Activated effector memory CD4-positive, alpha-beta T cell treated with anti-CD3 and anti-CD28 coated beads, Interleukin-2, amount 50 U/mL, for 16 hours (primary cell): ENCODE measurements at places on chromosomes 5 and 9.

DNA sequence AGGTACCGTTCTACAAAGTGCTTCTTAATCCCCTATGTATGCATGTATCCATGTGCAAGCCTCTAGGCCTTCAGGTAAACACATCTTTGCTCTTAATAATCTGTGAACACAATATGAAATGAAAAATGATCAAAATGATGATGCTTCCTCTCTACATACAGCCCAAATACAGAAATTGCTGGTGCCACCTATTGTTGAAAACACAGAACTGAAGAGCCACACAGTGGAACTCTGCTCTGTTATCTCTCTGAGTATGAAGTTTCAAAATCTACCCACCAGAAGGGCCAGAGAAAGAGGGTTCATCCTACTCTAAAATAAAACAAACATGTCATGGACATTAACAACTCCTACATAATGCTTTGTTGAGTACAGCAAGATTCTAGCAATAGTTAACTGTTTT is 71.3 kb downstream of the GLIS3 start:
- no peak for DNase-seq

- no peak for DNase-seq
These were observed 48.1 kb downstream of the G3BP1 start for GRCh38 chr5:151819830-151820229.

- peak; percentile 86 for DNase-seq
These were observed 11.0 kb upstream of the EXOSC2 start for GRCh38 chr9:130682421-130683121.

- DNase-seq: no peak
These were observed 164.9 kb downstream of the KCTD16 start for GRCh38 chr5:144335561-144335960.

DNA sequence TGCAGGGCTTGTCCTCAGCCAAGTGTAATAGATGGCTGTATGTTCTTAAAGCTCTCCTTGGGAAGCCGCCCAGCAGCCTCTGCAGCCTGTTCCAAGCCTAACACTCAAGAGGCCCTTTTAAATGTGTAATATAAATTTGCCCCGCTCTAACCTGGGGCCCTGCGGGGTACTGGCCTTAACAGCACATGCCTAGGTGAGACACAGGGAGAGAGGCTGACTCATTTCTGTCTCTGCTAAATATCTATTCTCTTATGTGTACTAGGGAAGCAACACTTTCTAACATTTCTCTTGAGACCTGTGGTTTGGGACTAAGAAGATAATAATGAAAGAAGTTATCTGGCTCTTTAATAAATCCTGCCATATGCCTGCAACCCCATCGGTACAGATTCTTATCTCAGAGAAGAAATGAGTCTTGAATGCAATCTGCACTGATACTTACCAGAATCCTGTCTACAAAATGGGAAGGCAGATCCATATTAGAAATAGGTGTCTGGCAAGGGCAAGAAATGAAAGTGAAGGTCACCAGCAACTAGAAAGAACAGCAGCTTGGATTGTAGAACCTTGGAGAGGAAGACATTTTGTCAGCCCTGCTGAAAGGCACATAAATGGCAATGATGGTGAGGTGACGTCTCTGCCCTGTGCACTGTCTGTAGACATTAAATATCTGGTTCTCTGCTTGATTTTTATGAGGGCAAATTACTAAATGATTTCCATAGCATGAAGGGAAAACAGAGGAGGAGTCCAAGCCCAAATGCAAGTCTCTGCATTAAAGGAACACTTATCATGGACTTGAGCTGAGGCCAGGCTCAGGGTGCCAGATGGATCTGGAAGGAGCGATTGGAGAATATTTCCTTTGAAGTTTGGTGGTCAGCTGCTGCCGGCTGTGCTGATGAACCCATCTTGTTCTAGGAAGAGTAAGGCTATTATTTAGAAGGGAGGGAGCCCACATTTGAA is 14.5 kb upstream of the TGFBI start:
- DNase-seq: no peak

- no peak for DNase-seq
These were observed 463.3 kb downstream of the IRX1 start for GRCh38 chr5:4058899-4059298.

- no peak for DNase-seq
These were observed 34.1 kb upstream of the SLC6A19 start for GRCh38 chr5:1167361-1167727.

DNA sequence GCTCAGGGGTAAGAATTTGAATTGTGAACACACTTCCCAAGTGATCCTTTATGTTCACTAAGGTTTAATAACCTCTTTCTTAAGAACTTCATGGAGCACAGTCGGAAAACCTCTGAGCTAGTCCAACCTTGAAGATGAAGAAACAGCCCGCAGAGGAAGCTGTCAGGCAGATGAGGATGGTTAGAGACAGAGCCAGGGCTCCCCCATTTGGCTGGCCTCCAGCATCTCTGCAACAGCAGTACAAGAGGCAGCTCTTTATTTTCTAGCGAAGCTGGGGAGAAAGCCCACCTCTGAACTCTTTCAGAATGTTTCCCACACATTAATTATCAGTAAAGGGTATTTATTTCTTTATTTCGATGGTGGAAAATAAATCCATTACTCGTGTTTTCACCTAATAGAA is 350.8 kb downstream of the DMRT2 start:
- DNase-seq: no peak

GRCh38 chr5:118593003-118593328 is 395.4 kb downstream of the DTWD2 start:
- DNase-seq: no peak

GRCh38 chr9:34983209-34983608 is 6.3 kb upstream of the DNAJB5 start:
- DNase-seq: no peak

- DNase-seq: no peak
These were observed 102.4 kb upstream of the RFX3 start for GRCh38 chr9:3628239-3628638.

DNA sequence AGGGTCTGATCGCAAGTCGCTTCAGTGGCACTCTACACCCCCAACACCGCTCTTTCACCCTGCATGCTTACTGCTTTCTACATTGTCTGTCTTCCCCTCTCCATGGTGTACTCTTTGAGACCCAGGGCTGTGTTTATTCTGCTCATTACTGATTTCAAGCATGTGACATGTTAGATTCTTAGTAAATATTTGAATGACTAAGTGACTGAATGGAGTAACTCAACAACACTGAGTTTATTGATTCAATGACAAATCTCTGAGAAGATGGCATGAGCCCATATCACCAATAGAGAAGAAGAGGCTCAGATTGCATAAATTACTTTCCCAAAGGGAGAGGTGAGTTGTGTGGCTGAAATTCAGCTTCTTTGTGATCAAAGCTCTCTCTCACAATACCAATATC is 89.7 kb upstream of the OSMR start:
- DNase-seq: no peak

DNA sequence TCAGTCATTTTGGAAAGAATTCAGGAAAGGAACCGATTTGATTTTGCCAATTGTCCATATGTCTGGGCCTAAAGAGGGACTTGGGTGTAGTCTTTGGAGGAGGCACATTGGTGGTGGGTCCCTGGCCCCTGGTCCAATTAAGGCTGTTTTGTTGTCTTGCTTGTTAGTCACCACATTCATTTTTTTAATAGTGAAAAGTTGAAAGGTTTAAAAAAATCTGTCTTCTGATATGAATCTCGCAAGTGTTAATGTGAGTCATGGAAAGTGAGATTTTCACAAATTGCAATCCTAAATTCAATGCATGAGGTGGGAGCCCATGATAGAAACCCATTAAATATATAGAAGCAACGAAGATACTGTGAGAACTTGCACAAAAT is 165.9 kb upstream of the OTULINL start:
- no peak for DNase-seq

DNA sequence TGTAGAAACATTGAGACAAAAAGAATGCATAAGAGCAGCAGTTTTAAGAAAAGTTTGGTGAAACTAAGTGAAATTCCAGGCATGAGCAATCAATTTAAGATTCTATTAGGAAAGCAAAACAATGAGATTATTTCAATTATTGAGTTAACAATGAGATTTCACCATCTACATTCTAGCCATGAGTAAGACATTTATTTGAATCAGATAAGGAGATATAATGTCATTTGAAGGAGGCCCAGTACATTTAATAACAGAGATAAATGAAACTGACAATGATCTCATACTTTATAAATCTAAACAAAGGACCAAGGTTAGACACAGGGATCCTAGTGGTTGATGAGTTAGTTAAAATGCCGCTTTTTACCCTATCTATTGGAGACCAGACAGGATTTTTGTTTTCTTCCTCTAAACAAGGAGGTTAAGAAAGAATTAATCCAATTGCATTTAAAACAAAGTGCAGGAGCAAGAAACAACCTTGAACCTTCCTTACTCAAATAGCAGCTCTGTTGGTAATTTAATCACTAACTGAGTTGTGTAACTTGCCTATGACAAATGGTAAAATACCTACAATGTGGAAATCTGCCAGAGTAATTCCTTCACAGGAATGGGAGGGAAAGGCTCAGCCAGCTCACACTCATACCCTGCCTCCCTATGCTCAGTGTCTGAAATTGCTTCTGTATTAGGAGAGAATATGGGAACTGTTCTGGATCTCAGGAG is 103.5 kb upstream of the NR3C1 start:
- DNase-seq: no peak

DNA sequence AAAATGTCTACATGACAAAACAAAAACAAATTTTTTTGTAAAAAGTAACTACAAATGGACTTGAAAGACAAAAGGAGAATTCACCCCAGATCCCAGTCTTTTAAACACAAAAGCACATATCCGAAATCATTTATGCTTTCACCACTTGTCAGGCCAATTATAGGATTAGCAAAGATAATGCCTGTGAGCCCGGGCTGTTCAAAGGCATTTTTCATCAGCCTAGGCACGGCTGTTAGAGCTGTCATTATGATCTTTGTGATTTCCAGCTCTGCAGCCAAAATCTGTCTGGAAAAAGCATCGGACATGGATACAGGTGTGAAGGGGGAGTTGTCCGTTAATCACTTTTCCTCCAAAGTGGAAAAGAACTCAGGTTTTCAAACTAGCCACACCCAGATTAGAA is 23.6 kb upstream of the RAB14 start:
- DNase-seq: no peak

DNA sequence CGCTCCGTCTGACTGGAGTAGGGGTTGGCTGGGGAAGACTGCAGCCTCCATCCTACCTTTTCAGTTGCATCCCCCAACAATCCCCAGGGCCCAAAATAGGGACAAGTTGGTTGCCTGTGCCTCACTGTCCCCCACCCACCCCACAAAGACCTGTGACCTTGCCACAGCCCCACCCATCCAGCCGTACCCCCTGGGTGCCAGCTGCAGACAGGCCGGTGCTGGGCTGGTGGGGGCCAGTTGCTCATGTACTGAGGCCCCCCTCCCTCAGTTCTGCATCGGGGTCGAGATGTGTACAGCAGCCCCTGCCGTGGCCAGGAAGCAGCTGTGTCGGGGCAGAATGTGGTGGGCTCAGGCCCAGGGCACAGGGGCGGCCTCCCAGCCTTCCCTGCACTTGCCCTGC is 374 bp downstream of the LCNL1 start:
- DNase-seq: no peak
